RWPE1 (cell line): ENCODE measurements at places on chromosomes 11 and 22.

GRCh38 chr11:119489087-119489486, 66.1 kb upstream of the THY1 start:
- no peak for DNase-seq

GRCh38 chr11:125429174-125429707, 66.8 kb downstream of the FEZ1 start:
- peak; percentile 45 for DNase-seq

- DNase-seq = no peak
Measured at GRCh38 chr11:36135076-36135475, 154.1 kb downstream of the COMMD9 start.

GRCh38 chr11:118892514-118892913, 8.8 kb downstream of the CXCR5 start:
- no peak for DNase-seq

GRCh38 chr11:65415499-65416340, 6.9 kb upstream of the NEAT1 start:
- DNase-seq = no peak
